ENCODE measurements at places on chromosomes 3 and 15. TPM values are rescaled to one million over a fixed set of nuclear protein-coding genes. Genes with fewer than 3 reads are reported as not detected.

- H3K27me3 ChIP-seq, result no peaks in the 10 kb centered on the region
- no peak for DNase-seq
- H3K4me1 ChIP-seq, result no peaks in the 10 kb centered on the region
- H3K27ac ChIP-seq, result no peak overlapping the region
Measured at GRCh38 chr3:31713816-31714215, 181.1 kb downstream of the STT3B start.

RPL29 gene
- 1,592 TPM for total RNA-seq

GRCh38 chr15:34753236-34753894 is 1.4 kb downstream of the GJD2 start:
- no peaks in the 10 kb centered on the region for H3K36me3 ChIP-seq
- DNase-seq, result peak; percentile 76
- no peak overlapping the region for H3K27ac ChIP-seq

GRCh38 chr3:100463002-100463401 is 29.4 kb upstream of the TMEM45A start:
- peaks cover 24% of the 10 kb centered on the region for H3K36me3 ChIP-seq
- no peak for DNase-seq
- H3K4me1 ChIP-seq, result no peaks in the 10 kb centered on the region
- H3K4me3 ChIP-seq, result no peak overlapping the region
- no peak overlapping the region for H3K27ac ChIP-seq

- no peaks in the 10 kb centered on the region for H3K4me1 ChIP-seq
- no peak overlapping the region for H3K4me3 ChIP-seq
- H3K27me3 ChIP-seq, result no peaks in the 10 kb centered on the region
- H3K27ac ChIP-seq, result no peak overlapping the region
Measured at GRCh38 chr15:49189631-49190030, 19.6 kb downstream of the GALK2 start.

DNA sequence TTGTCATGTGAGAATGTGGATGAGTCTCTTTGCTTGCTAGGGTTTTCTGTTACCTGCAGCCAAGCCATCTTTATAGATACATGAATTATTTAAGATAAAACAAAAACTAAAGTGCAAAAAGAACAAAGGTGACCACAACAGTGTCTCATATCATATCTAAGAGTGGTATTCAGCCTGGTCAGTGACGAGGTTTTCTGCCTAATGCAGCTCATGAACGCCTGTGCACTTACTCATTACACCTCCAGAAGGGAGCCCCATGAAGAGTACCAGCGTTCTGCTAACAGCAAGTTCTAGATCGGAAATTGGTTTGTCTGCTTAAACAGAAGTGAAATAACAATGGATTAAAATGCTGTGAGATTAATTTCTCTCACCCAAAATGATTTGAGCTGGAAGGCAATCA is 19.2 kb downstream of the PXYLP1 start:
- H3K36me3 ChIP-seq, result no peaks in the 10 kb centered on the region
- H3K27me3 ChIP-seq, result no peaks in the 10 kb centered on the region
- H3K4me1 ChIP-seq, result no peaks in the 10 kb centered on the region
- no peak overlapping the region for H3K27ac ChIP-seq
- no peak overlapping the region for H3K4me3 ChIP-seq
- DNase-seq, result no peak

PROK2 gene
- 1.4 TPM for total RNA-seq

SKOR1 gene
- total RNA-seq, result 0.13 TPM

MORC1 gene
- not detected for total RNA-seq

DNA sequence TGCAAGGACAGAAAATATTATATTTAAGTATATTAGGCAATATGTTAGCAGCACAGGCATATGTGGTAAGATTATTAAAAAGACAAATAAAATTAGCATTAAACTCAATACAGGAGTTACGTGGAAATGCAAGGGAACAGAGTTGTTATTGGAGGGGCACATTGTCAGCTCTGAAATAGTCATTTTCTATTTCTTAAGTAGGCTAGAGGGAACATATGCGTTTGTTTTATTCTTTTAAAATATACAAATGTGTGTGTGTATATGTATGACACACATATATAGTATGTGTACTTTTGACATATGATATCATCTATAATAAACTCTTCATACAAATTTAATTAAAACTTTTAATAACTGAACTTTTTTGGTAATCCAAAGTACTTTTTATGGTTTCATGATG is 22.8 kb upstream of the VEPH1 start:
- DNase-seq, result no peak
- H3K4me1 ChIP-seq, result no peaks in the 10 kb centered on the region
- no peak overlapping the region for H3K27ac ChIP-seq
- H3K27me3 ChIP-seq, result no peaks in the 10 kb centered on the region
- H3K36me3 ChIP-seq, result no peaks in the 10 kb centered on the region

DNA sequence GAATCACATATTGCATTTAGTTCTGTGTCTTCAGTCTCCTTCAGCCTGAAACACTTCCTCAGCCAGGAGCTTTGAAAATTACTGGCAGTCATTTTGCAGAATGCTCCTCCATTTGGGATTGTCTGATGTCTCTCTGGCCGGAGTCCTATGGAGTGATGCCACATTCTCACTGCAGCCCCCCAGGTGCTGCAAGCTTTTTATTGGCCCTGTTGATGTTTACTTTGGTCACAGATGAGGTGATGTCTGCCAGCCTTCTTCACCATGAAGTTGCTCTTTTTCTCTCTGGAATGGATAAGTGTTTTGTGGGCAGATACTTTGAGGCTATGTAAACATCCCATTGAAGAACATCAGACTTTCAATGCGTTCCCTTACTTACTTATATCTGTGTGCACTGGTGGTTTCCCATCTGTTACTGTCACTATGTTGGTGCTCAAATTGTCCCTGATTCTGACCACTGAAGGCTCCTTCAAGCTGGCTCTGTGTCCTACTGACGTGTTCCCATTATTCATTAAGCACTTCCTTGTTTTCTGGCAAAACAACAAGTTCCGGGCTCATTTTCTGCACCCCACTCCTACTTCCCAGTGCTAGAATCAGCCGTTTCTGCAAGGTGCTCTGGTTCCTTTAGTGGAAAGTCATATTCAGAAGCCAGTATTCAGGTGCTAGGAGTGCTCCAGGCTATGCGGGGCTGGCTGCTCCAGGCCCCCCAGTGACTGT is 1.4 kb upstream of the CLEC3B start:
- no peaks in the 10 kb centered on the region for H3K36me3 ChIP-seq
- H3K27me3 ChIP-seq, result no peaks in the 10 kb centered on the region
- H3K27ac ChIP-seq, result no peak overlapping the region
- no peaks in the 10 kb centered on the region for H3K4me1 ChIP-seq
- no peak overlapping the region for H3K4me3 ChIP-seq

MED12L gene
- total RNA-seq, result 16.4 TPM

ADGRG7 gene
- total RNA-seq, result not detected

KNL1 gene
- 16.8 TPM for total RNA-seq

- H3K4me1 ChIP-seq, result no peaks in the 10 kb centered on the region
- no peak for DNase-seq
- no peak overlapping the region for H3K27ac ChIP-seq
- no peaks in the 10 kb centered on the region for H3K27me3 ChIP-seq
Measured at GRCh38 chr3:161549261-161549660, 52.7 kb downstream of the OTOL1 start.

- DNase-seq, result no peak
- no peaks in the 10 kb centered on the region for H3K4me1 ChIP-seq
- no peaks in the 10 kb centered on the region for H3K27me3 ChIP-seq
- H3K36me3 ChIP-seq, result peaks cover 72% of the 10 kb centered on the region
Measured at GRCh38 chr15:39593656-39594445, 13.0 kb downstream of the THBS1 start.

GRCh38 chr3:120682095-120682681 is at the start of gene HGD:
Gene HGD (minus strand): TSS chr3:120682239. CDS start chr3:120682111, 128 bp downstream.
- H3K36me3 ChIP-seq, result peaks cover 8% of the 10 kb centered on the region
- H3K4me3 ChIP-seq, result no peak within 1 kb of the TSS
- H3K27ac ChIP-seq, result no peak within 1 kb of the TSS
- H3K27me3 ChIP-seq, result no peaks in the 10 kb centered on the region
- peaks cover 3% of the 10 kb centered on the region for H3K4me1 ChIP-seq

TADA3 gene
- total RNA-seq, result 51.3 TPM

GRCh38 chr3:69385723-69386555 is at the start of gene FRMD4B:
Gene FRMD4B (minus strand): TSS chr3:69386088. CDS start chr3:69385989, 99 bp downstream.
- H3K27ac ChIP-seq, result no peak within 1 kb of the TSS
- H3K4me1 ChIP-seq, result no peaks in the 10 kb centered on the region
- no peaks in the 10 kb centered on the region for H3K36me3 ChIP-seq
- peak within 1 kb of the TSS; percentile 58 for H3K4me3 ChIP-seq

GRCh38 chr15:55758580-55758986 is 15.6 kb upstream of the PRTG start:
- no peak overlapping the region for H3K27ac ChIP-seq
- H3K4me3 ChIP-seq, result no peak overlapping the region
- no peaks in the 10 kb centered on the region for H3K36me3 ChIP-seq

DNA sequence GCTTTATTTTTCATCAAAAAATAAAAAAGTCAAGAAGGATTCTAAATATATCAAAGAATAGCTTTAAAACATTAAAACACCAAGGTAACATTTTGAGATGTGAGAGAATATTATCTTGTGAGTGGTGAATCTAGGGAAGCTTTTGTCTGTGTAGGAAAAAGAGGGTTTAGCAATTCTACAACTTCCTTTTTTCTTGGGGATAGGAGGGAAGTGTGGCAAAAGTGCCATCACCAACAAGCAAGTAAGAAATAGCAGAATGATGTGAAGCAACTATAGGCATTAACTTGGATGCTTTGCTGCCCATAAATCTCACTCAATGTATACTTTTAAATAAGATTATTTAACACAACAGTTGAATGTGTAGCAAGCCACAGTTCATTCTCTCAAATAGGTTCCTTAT is 57.8 kb upstream of the SUCLG2 start:
- H3K4me3 ChIP-seq, result no peak overlapping the region
- no peaks in the 10 kb centered on the region for H3K4me1 ChIP-seq
- no peak overlapping the region for H3K27ac ChIP-seq
- no peak for DNase-seq
- H3K36me3 ChIP-seq, result no peaks in the 10 kb centered on the region
